CD4-positive, alpha-beta T cell treated with Interleukin-17A for 4 hours (primary cell): ENCODE measurements at places on chromosomes 11 and 22.

DNA sequence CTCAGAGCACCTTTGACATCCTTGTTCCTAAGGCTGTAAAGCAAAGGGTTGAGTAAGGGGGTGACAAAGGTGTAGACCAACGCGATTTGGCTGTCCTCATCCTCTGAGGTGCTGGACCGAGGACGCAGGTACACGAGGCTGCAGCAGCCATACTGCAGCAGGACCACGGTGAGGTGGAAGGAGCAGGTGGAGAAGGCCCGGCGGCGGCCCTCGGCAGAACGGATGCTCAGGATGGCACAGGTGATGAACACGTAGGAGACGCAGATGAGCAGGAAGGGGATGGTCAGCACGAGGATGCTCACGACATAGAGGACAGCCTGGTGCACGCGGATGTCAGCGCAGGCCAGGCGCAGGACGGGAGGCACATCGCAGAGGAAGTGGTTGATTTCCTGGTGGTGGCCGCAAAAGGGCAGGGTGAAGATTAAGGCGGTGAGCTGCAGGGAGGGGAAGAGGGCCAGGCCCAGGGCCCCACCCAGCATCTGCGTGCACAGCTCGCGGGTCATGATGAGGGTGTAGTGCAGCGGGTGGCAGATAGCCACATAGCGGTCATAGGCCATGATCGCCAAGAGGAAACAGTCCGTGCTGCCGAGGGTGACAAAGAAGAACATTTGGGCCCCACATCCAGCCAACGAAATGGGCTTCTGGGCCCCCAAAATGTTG is 632 bp downstream of the OR10Q1 start:
- DNase-seq: no peak

- DNase-seq: peak; percentile 41
Observed at GRCh38 chr11:64165481-64165841, 452 bp downstream of the MACROD1 start.

- DNase-seq: no peak
Observed at GRCh38 chr11:66493130-66493529, 12.9 kb downstream of the DPP3 start.

DNA sequence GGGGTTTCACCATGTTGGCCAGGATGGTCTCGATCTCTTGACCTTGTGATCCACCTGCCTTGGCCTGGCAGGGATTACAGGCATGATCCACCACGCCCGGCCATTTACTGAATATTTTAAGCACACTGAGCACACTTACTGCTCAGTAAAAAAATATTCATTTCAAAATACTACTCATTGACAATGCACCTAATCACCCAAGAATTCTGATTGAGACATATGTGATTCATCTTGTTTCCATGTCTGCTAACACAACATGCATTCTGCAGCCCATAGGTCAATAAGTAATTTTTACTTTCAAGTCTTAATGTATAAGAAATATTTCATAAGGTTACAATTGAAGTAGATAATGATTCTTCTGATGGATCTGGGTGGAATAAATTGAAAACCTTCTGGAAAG is 4.2 kb upstream of the OR52J3 start:
- DNase-seq: no peak

- DNase-seq: no peak
Observed at GRCh38 chr11:15938121-15938611, 418.2 kb downstream of the SOX6 start.

GRCh38 chr11:36638556-36638955 is 40.5 kb upstream of the RAG2 start:
- DNase-seq: no peak

DNA sequence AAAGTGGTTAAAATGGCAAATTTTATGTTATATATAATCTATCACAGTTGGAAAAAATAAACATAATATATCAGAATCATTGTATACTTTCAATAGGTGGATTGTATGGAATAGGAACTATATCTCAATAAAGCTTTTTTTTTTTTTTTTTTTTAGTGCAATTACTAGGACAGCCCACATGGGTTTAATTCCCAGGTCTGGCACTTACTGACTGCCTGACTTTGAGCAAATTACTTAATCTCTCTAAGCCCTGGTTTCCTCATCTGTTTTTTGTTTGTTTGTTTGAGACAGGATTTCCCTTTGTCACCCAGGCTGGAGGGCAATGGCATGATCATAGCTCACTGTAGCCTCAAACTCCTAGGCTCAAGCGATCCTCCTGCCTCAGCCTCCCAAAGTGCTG is 26.1 kb upstream of the BAIAP2L2 start:
- DNase-seq: no peak

GRCh38 chr11:100865443-100866065 is 178.5 kb downstream of the ARHGAP42 start:
- DNase-seq: no peak

GRCh38 chr11:65625628-65626342 is 10.2 kb downstream of the PCNX3 start:
- DNase-seq: peak; percentile 76

DNA sequence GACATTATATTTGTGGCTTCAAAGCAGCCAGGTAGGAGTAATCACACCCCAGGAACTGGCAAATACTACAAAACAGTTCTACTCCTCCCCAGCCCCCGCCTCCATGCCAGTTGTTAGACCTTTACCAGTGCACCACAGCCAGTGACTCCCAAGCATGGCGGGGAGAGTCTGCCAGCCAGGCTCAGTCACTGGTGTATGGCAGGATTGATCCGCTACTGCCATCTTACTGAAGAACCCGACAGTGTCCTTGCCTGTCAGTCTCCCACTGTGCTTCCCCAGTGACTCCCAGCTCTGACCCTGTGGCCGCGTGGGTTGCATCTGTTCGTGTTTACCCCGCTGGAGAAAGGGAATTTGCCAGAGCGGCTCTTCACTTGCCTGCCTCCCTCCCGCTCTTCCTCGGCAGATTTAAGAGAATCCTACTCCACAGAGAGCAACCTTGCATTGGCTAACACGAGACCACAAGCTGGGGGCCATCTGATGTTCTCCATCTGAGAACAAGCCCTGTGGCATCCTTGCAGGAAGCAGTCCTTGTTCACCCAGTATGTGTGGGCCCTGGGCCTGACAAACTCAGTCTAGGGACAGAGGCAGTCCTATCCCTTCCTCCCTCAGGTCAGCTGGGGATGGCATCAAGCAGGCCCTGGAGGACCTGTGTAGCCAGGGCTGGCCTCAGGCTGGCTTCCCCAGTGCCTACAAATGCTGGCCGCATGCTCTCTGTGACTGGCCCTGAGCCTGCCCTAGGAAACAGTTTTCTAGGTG is 33.1 kb downstream of the GNAZ start:
- no peak for DNase-seq
